ENCODE measurements at places on chromosomes 2 and 18.

DNA sequence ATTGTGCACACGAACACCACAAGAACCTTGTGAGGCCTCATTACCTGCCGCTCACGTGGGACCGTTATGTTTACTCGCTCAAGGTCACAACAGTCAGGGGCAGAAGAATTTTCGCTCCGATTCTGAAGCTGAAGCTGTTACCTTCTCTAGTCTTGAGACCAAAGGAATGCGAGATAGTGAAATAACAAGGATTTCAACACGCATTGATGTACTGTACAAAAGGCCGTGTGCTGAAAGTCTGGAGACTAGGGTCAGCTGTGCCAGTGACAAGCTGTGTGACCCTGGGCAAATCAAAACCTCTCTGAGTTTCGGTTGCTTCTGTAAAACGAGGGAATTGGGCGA is 583 bp downstream of the NEMP2 start:
- peak; percentile 60 for DNase-seq

- DNase-seq, result peak; percentile 81
Measured at GRCh38 chr2:99602476-99602875, 112.7 kb upstream of the REV1 start.

DNA sequence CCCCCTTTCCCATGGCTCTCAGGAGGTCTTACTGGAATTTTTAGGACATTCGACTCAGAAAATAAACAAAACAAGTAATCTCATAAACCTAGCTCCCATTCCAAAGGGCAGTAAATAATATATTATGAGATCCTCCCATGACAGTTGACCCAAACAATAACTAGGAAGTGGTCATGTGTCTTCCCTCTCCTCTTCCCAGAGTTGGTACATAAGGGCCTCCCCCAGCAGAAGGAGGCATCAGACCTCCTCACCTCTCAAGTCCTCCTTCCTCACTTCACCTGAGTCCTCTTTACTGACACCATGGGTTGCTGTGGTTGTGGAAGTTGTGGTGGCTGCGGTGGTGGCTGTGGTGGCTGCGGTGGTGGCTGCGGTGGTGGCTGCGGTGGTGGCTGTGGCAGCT is at the start of gene SCYGR7:
Gene SCYGR7, plus strand, starts transcription at position 301 of the 400 bp plus-strand sequence. Its CDS starts 0 bp downstream, at position 301.
- no peak for DNase-seq

GRCh38 chr2:47819834-47820233 is 36.9 kb downstream of the MSH6 start:
- DNase-seq, result no peak

- DNase-seq, result no peak
Measured at GRCh38 chr18:48033790-48034650, 103.6 kb upstream of the SMAD2 start.

DNA sequence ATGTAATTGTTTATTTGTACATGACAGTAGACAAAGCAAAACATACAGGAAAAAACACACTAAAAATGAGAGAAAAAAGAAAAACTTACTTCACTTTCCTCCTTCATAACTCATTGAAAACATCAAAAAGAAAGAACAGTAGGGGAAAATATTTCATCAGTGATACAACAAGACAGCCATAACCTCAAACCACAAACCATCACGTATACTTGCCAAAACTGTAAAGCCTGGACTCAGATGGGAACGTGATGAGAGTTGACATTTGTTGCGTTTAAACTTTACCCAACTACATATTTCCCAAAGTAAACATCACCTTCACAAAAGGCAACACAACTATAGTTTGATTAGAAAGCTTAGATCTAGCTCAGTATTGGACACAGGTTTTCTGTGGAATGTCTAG is 278.2 kb upstream of the COL3A1 start:
- peak; percentile 78 for DNase-seq

DNA sequence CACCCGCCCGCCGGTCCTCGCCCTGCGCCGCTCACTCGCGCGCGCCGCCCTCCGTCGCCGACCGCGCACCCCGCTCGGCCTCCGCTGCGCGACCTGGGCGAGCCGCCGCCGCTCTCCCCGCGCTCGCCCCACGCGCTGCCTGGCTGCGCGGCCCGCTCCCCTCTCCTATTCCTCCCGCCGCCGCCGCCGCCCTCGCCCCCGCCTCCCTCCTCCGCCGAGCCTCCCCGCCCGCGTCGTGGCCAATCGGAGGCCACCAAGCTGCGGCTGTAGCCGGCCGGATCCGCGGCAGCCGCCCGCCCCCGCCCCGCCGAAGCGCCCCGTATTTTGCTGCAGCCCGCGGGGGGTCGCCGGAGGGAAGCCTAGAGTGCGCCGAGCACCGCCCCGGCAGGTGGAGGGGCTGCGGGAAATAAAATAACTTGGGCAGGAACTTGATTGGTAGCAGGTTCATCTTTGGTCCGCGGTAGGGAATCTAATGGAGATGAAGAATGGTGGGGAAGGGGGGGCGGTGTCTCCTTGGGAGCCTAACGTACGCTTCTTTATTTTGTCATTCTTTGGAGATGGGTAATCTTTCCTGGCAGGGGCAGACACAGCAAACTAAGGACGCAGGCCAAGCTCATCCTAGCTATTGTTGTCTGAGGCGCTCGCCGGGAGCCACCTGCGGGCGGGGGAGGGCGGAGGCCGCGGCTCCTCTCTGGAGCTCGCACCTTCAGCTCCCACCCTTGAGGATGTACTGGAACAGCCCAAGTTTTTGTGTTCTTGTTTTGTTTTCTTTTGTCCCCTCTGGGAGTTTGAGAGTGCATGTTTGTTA is 1.1 kb upstream of the CDH2 start:
- peak; percentile 90 for DNase-seq

DNA sequence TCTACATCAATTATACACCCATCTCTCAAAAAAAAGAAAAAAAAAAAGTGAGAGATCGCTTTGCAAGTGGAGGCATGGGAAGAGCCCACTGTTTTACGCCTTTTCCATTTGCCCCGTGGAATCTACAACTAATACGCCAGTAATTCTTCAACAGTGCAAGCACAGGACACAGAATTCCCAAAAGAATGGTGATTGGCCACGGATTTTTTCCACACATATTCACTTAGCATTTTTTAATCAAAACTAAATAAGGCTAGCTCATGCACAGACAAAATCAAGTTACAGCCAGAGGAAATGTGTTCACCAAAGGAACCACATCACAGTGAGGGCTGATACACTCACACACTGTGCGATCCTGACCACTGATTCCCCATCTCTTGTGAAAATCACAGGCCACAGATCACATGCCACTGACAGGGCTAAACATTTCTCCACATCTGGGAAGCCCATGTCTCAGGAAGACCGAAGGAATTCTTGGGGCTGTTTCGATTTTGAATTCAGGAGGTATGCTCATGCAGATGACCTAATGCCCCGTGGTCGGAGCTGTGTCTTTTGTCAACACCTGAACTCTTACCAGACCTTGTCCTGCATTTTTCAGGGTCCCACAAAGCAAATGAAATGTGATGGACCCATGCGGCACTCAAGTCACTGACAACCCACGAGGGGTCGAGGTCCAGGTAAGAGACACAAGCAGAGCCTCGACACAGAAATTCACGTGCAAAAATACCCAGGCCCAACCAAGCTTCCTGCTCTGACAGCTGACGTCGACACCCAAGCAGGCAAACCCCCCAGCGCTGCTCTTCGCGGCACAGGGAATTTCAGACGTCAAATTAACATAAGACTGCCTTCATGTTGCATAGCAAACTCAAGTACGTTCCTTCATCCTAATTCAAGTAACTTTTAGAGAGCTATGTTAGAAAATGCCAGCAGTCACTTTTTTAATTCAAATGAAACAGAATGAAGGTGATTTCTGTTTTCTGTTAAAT is 69.6 kb downstream of the ZNF516 start:
- DNase-seq, result no peak

DNA sequence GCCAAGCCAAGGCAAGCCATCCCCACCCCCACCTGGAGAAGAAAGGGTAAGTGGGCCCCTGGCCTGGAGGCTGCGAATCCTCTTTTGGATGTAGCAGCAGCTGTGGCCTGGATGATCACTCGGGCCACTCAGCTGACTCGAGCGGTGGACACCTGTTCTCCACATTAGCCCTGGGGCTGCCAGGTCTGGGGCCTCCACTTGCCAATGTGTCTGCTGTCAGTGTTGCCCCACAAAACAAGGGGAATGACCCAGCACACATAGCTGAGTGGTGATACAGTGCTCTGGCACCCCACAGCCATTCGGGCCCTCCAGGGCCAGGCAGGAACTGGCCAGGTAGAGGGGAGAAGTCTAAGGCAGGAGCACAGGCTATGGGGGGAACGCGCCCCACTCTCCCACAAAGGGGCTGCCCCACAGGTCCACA is 2.6 kb downstream of the STK25 start:
- no peak for DNase-seq
